ENCODE measurements at places on chromosomes 11 and 22. TPM values are rescaled to one million over a fixed set of nuclear protein-coding genes. Genes with fewer than 3 reads are reported as not detected.

The MS4A6A gene
- 16.9 TPM for polyA plus RNA-seq

DNA sequence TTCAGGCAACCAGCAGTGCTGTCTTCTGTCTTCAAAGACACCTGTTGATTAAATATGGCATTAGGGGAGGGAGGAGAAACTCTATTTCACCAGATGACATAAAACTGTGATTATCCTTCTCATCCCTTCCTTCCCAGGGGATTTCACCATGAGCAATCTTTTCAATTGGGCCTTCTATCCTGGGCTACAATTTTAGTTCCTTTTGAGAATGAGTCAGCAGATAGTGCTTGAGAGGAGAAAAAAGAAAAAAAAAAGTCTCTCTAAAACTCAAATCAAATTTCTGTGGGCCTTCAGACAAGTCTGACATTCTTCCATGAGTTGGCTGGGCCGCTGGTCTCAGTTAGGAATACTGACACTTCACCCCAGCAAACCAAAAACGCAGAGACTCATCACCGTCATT is 7.2 kb downstream of the FLI1 start:
- DNase-seq: no peak

The TOMM22 gene
- polyA plus RNA-seq: 74.4 TPM

DNA sequence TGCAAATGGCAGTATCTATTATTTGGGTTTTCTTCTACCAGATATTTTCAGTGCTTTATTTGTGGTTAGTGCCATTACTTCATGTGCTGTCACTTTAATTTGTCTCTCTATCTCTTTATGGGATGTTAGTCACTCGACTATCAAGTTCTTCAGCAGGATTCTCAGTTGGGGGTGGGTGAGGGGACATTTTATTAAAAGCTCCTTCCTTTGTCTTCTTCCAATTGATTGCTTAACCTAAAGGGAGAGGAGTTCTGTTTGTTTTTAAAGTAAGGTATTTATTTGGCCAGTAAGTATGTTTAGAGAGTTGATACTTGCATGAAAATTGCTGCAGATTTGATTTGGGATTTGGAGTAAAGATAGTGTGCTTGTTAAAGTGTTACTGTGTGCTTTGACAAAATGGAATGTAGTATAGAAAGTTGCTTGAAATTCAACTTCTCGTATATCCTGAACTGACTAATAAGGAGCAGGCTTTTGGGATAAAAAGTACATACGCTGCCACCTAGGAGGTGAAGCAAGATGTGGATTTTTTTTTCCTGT is 10.3 kb downstream of the YAP1 start:
- DNase-seq: no peak

DNA sequence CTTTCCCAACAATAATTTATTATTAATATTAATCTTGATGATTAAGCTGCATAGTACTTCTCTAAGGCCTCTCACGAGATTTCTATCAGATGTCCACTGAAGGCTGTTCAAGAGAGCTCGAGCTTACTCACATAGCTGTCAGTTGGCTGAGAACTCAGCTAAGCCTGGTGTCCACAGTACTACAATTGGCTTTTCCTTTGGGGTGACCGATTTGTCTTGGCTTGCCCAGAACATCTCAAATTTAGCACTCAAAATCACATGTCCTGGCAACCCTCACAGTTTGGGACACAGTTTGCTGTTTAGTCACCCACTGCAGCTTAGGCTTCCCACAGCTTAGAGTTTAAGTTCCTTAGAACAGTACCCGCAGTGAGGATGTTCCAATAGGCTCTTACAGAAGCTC is 96.5 kb downstream of the LUZP2 start:
- DNase-seq: no peak
